D341Med (cell line): ENCODE measurements at places on chromosomes 4 and X.

- no peak for DNase-seq
These were observed 158.9 kb downstream of the ADAMTS3 start for GRCh38 chr4:72410158-72410557.

GRCh38 chr4:110106931-110107296, 91.5 kb downstream of the ELOVL6 start:
- no peak for DNase-seq

- no peak for DNase-seq
These were observed 31.4 kb downstream of the ABLIM2 start for GRCh38 chr4:8127051-8127826.

GRCh38 chr4:40842318-40842717, 92.6 kb downstream of the NSUN7 start:
- no peak for DNase-seq

GRCh38 chr4:6696611-6697010, 2.9 kb downstream of the S100P start:
- no peak for DNase-seq

DNA sequence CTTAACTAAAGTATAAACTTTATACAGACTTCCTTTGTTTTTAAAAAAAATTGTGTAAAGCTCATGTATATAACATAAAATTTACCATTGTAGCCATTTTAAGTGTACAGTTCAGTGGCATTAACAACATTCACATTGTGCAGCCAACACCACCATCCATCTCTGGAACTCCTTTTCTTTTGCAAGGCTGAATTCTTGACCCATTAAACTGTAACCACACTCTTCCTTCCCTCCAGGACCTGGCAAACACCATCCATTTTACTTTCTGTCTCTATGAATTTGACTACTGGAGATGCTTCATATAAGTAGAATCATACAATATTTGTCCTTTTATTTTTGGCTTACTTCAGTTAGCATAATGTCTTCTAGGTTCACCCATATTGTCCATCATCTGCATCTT, 104.7 kb downstream of the RASL11B start:
- DNase-seq: no peak

DNA sequence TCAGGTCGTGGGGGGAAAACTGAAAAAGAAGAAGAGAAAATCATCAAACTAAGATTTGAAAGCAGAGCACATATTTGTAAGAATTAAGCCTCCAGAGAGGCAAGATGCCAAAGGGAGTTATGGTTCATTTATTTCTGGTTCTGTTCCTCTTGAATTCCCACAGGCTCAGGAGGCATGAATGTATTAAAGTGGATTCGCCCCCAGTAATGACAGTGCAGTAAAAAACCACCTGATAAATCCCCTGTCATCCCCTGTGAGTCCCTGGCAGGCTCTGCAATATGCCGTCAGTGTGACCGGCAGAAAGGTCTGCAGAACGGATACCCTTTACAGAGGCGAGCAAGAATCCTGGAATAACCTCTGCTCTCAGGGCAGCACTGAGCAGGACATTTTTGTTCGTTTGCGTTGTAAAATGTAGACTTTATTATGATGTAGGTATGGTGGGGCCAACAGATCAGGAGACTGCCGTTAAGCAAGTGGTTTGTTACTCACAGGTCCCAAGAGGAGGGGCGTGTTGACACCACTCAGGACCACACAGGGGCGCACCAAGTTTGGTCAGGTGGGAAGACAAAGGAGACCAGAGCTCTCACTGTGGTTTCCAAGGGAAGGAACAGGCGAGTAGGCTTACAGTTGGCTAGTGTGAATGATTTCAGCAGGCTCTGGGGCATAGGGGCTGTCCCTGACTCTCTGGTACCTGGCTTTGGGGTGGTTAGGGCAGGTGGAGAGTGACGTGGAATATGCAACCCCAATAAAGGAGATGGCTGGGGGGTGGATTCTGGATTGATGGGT, 75.3 kb downstream of the DHRSX start:
- peak; percentile 77 for DNase-seq

GRCh38 chrX:45697591-45697990, 496.9 kb upstream of the DIPK2B start:
- DNase-seq: no peak

- DNase-seq: no peak
These were observed 38.6 kb downstream of the MTMR1 start for GRCh38 chrX:150731795-150732194.

DNA sequence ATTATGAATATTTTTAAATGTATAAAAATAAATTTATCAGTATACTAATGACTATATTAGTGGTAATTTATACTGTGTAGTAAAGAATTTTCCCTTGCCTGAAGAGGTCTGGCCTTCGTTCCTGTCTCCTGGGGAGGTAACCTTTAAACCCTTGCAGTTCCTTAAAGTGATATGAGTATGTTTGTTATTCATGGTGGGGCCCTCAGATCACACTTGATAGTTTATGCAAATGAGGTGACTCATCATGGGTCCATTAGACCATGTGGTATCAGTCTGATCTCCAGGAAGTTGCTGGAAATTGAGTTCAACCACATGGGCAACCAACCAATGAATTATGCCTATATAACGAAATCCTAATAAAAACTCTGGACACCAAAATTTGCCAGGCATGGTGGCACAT, 904.1 kb downstream of the RPA4 start:
- DNase-seq: no peak

- no peak for DNase-seq
These were observed at the start of gene PPARGC1A for GRCh38 chr4:23889814-23890341. Gene PPARGC1A (minus strand): TSS chr4:23890047. CDS start chr4:23889957, 90 bp downstream.

- DNase-seq: no peak
These were observed 14.3 kb downstream of the PIGG start for GRCh38 chr4:513327-513726.

DNA sequence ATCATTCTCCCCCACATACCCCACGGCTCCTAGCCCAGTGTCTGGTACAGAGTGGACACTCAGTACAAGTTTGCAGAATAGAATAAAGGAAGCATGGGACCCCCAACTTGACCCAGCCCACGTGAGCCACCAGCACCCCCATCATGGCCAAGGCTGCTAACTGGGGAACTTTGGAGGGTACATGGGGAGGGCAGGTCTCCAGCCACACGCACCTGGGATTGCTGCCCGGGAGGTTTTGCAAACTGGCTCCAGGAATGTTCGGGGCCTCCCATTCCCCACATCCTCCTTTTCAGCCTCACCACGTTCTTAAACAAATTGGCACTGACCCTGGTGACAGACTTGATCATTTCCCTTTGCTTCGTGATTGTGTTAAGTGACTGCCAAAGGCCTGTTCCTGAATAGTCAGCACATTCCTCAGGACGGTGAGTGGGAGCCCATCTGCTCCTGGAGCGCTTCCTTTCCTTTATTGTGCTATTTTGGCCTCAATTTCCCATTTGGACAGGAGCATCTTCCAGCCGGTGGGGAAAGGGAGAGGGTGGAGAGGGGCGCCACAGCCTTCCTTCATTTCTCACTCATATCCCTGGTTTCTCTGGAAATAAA, 18.7 kb upstream of the XPNPEP2 start:
- DNase-seq: no peak

GRCh38 chr4:139921429-139922184, 232.4 kb downstream of the MAML3 start:
- peak; percentile 58 for DNase-seq

DNA sequence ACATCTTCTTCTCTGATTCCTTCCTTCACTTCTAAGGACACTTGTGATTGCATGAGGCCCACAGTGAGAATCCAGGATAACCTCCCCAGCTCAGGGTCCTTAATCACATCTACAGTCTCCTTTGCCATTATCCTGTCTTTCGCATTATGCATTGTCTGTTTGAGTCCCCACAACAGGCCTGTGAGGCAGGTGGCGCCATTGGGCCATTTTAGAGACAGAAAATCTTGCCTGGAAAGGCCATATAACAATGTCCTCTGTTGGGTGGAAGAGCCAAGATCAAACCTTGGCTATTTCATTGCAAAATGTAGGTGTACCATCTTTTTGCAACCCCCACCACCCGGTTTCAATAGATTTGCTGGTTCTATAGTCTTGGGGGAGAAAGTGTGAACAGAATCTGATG, 11.8 kb upstream of the DCUN1D4 start:
- DNase-seq: peak; percentile 71

DNA sequence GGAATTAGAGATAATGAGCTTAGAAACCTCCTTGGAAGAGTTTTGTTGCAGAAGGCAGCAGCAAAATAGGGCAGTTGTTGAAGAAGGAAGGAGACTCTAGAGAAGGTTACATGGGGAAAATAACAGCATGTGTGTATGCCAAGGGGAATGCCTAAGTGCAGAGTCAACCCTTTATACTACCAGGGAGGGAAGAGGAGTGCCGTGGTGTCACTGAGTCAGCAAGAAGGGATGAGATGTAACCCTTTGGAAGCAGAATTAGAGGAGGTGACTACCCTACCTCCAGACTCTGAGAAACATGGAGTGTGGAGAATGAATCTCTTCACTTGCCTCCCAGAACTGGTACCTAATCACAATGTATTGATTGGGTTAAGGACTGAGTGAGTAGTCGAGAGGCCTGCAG, 6.7 kb upstream of the GABRE start:
- DNase-seq: no peak

DNA sequence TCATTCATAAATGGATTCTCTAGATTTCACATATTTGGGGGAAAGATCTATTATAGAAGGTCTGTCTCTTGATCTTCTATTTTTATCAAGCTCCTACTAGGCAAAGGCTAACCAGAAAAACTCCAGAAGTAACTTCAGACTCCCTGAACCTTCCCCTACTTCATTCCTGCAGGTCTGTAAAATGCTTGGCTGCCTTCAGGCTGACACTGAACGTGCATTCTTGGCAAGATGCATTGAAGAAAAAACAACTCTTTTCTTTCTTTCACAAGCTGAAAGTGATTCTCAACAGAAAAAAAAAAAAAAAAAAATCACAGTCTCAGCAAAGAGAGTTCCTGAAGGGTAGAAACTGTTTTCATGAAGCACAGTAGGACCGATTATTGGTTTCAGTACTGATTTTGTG, 12.7 kb downstream of the OPHN1 start:
- DNase-seq: no peak

- no peak for DNase-seq
These were observed 39.5 kb upstream of the RASL11B start for GRCh38 chr4:52822583-52822971.

DNA sequence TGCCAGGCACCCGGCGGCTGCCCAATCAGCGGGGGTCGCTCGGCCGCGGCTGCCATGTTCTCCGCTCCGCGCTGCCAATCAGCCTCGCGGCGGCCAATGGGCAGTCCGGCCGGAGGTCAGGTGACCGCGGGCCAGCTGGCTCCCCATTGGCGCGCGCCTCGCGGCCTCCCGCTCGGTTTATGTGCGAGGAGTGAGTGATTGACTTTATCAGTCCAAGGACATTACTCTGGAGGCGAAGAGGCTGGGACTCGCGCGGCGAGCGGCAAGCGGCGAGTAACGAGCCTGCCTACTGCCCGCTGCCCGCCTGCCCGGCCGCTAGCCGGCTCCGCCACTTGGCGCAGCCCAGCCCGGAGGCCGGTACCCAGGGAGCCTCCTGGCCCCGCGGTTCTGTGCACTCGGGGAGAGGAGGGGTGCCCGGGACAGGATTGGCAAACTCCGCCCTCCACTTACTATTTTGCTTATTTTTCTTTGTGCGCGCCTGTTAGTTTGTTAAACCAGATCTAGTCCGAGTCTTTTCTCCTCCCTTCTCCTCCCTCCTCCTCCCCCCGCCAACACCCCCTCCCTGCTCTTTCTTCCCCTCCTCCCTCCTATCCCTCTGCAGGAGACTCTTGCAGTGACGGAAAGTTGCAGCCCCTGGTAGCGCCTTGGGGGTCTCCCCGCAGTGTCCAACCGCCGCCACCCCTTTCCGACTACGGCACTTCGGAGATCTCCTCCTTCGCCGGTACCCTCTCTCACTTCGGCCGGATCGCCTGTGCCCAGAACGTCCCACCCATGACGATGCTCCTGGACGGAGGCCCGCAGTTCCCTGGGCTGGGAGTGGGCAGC, at the start of gene ZIC3:
ZIC3 (plus strand) TSS at position 207 of the 825 bp plus-strand sequence; CDS start at position 772, 565 bp downstream.
- DNase-seq: peak; percentile 66

GRCh38 chr4:73533515-73534422, 52.2 kb downstream of the AFM start:
- no peak for DNase-seq

DNA sequence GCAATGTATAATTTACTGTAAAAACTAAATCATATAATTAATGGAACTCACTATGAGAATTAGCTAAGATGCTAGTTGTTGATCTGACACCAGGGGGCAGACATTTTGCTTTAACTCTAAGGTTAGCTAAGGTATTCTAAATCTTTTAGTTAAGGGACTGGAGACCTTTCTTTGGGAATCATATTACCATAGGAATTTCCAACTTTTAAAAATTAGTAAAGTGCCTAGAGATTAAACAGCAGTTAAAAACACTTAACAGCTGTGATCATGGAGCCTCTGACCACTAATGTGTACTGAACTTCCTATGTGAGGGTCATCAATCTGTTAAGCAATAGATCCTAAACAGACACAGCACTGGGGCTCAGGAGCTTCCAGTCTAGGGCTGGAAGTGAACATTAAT, 226.6 kb downstream of the NSUN7 start:
- peak; percentile 46 for DNase-seq

DNA sequence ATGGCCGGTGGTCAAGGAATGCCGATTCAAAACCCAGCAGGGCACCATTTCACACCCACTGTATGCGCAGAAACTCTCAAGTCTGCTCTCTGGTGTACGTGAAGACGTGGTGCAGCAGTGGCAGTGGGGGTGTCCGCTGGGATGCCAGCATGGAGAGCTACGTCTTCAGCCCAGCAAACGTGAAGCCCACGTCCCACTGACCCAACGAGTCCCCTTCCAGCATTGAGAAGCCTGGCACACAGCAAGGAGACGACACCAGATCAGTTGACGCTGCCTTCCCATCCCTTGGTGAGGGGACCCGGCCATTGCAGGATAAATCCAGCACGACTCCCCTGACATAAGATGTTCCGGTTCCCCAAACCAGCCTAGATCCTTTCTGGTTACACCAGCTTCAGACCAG, 2.2 kb upstream of the PLXNB3 start:
- DNase-seq: no peak

DNA sequence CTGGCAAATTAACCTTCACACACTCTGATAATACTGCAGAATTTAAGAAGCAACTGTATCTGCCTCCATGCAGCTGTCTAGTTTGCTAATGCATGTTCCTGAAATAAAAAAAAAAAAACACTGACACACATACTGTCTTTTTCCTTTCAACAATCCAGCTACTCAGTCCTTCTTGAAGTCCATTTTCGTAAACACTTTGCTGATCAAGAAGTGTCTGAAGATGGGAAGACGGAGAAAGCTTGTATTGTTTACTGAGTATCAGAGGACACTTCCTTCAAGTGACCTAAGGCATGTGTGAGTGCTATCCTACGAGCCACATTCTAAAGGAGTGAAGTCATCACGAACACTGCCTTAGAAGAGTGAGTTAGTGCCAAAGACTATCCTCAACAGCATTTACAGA, 82.6 kb downstream of the LUZP4 start:
- DNase-seq: no peak

DNA sequence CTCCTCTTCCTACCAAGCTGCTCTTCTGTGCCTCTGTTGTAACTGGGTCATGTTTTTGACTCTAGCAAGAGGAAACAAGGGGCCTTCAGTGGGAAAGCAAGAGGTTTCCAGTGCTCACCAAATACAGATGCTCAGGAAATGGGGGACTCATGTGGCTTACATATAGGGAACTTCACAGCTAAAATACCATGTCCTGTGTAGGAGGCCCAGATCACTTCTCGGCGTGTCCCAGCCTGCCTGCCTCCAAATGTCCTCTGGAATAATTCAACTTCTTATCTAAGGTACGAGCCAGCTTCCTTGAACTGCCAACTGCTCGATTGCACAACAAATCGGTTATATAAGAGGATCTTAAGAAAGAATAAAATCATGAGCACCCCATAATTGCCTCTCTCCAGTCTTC, 161.3 kb downstream of the KIT start:
- DNase-seq: no peak

- no peak for DNase-seq
These were observed 188.2 kb downstream of the MAML3 start for GRCh38 chr4:139965789-139966188.
